ENCODE measurements at places on chromosomes 12 and 14.

DNA sequence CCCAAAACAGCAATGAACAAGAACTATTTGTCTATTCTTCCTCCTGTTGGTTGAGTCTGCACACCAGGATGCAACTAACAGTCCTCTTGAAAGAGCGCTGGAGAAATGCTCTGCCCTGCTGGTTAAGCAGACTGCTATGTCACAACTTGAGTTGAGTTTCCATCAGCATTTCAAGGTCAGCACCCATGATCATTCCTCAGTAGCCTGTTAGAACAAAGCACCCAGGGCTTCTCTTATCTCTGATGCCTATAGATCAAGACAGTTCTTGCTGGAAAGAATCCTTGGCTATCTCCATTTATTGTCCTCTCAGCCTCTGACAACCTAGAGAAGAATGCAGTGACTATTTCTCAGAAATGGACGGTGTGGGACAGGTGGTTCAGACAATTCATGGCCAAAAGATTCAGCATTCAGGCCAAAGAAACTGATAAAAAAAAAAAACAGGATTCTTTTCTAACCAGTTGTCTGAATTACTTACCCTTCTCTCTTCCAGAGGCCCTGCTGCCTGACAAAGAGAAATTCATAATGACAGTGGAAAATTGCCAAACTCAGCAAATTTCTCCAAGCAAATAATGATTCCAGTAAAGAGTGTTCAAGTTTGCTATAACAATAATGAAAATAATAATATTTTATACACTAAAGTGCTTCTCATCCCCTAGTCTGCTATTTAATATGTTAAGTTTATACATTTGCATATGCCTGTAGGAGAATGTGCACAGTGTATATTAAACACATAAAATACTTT, 306.7 kb downstream of the EMP1 start:
- DNase-seq = no peak

DNA sequence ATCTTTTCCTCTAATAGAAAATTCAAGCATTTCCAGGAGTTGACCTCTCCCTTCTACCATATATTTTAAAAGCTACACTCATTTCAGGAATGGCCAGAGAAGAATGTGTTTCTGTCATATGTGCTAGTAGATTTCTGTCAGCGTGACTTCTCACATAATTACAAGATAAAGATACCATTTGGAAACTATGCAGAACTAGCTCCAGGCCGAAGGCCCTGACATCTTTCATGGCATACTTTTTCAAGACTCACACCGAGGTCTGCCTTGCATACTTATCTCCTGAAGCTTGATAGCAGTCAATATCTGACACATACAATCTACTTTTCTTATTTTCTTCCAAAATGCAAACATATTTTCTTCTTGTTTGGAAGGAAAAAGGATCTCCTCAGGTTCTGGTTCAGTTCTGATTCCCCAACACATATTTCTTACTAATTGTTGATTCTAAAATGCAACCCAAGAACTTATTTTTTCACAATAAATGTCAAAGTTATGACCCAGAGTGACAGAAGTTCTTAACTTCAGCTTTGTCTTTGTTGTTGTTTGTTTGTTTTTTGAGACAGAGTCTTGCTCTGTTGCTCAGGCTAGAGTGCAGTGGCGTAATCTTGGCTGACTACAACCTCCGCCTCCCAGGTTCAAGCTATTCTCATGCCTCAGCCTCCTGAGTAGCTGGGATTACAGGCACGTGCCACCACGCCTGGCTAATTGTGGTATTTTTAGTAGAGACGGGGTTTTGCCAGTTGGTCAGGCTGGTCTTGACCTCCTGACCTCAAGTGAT, 99.5 kb downstream of the NTN4 start:
- no peak for DNase-seq

DNA sequence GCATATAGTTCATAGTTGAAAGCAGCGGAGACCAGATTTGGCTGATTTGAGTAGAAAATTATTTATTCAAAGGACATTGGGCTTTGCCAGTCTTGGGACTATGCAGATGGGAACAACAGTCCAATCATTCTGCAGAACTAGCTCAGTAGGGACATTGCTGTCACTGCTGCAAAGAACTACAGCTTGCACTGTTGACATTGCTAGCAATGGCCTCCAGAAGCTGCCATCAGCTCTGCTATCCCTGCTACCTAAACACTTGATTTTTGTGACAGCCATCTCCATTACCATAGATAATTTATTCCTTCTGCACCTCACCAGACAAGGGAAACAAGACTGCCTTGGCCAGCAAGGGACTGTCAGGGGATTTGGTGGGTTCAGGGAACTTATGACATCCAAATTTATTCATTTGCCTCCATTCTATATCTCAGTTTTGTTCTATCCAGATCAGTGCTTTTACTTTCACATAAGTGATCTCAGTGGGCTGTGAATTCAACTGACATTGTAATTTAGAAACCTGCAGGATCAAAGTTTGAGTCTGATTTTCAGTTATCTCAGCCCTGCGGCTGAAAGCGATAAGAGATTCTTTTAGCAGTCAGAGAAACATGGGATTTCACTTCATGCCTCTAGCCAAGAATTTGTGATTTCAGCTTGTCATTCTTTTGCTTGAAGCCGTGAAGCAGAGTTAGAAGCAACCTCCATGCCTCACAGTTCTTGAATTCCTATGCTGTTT, 136.7 kb upstream of the FBXO33 start:
- DNase-seq = no peak

GRCh38 chr12:107731366-107731765, 29.6 kb downstream of the PRDM4 start:
- no peak for DNase-seq

GRCh38 chr12:102051431-102051965, 10.3 kb downstream of the WASHC3 start:
- no peak for DNase-seq

DNA sequence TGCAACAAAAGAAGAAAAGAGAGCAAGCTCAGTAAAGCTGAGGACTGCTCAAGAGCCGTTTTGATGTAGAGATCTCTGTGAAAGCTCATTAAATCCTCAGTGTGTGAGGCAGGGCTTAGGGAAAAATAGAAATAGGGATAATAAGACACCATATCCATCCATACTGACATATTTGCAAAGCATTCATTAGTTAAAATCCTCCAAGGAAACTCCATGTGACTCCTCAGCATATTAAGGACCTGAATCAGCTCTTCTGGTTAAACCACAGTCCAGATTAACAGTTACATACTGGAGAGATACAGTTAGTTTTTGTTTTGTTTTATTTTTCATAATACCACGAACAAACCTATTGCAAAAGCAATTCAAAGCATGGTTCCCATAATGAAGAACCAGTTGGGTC, 288.2 kb downstream of the PAWR start:
- DNase-seq = no peak

GRCh38 chr14:71552809-71553208, 379.4 kb upstream of the RGS6 start:
- no peak for DNase-seq

DNA sequence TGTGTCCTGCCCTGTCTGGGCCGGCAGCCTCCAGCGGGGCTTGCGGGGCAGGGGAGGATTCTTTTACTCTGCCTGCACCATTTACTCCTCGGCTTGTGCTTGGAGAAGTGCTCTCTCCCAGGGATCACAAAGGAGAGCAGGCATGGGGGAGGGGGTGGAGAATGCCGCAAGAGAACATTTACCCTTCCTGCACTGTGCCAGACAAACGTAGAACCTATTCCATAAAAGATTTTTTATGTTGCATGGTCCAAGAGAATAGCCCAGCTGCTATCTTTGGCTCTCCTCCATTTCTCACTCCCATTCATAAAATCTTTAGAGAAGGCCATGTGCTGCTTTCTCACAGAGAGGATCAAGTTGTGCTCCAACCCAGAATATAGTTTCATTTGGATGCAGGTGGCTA, 159.4 kb downstream of the SPTSSA start:
- DNase-seq = no peak

DNA sequence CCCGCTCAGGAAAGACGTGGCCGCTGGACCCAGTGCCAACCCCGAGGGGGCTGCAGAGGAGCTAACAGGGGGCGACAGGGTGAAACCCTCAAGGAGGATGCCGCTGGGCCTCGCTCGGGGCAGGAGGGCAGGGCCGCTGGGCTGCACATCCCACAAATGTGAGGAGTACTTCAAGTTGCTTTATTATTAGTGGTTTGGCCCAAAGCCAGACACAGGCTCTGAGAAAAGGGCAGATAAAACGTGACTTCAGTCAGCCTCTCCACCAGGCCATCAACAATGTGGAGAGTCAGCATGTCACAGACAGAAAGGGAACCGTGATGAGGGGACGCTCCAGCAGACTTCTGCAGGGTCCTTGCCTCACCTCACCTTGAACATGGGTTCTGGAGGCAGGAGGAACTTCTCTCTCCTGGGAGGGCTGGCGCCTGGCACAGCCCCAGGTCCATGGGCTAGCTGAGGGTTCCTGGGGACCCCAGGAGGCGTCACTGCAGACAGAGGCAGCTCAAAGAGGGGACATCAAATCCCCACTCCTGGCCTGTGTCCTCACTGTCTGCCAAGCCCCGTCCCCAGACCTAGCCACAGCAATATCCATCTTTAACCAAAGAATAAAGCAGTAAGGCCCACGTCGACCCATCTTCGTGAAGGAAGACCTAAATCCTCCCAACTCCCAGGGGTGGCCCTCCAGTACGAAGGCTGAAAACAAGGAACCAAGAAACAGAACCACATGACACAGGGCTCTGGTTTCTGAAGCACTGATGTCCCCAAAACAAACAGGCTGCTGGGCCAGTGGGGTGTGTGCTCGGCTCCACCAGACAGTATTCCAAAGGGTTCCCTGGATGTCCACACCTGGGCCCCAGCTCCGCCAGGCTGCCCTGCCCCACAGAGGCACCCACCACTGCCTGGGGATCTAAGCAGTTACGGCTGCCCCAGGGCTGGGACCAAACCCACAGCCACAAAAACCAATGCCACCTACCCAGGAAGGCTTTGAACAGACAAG, 35.1 kb downstream of the CCDC85C start:
- no peak for DNase-seq

DNA sequence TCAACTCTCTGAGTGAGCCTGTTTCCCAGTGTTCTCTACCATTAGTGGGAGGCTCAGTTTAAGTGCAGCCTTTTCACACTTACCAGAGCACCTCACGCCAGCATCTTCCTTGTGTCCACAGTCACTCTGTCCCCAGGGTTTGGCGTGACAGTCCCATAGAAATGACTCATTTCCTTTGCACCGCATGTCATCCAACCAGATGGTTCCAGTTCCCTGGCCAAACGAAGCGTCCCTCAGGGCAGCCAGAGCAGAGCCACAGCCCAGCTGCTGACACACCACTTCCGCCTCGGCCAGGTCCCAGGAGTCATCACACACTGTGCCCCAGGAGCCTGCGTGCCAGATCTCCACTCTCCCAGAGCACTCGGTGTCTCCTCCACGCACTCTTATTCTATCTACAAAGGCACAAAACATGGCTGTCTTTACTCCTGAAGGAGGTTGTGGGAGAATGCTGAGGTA, 65.4 kb downstream of the ACSM4 start:
- DNase-seq = no peak

DNA sequence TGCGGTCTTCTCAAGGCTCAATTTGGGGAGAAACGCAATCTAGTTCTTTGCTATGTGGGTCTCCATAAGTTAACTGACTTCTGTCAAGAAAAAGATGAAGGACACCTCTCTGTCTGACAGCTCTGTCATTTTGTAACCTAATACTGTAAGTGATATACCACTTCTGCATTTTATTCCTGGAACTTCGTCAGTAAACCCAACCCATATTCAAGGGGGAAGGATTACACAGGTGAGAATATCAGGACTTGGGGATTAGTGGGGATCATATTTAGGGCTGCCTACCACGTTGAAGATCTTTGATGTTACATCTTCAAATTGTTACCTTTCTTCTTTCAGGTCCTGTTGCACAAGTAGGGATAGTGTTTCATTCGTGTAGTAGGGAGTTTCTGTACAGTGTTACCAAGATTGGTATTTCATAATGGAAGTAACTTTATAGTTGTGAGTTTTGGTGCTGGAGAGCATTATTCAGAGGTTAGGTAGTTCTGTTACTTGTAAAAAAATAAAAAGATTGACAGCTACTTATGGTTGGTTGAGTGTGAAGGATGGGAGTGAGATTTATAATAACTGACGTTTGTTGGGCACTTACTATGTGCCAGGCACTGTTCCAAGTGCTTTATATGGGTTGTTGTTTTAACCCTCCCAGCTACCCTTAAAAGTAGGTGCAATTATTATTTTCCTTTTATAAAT, 1.6 kb downstream of the TMEM260 start:
- no peak for DNase-seq

DNA sequence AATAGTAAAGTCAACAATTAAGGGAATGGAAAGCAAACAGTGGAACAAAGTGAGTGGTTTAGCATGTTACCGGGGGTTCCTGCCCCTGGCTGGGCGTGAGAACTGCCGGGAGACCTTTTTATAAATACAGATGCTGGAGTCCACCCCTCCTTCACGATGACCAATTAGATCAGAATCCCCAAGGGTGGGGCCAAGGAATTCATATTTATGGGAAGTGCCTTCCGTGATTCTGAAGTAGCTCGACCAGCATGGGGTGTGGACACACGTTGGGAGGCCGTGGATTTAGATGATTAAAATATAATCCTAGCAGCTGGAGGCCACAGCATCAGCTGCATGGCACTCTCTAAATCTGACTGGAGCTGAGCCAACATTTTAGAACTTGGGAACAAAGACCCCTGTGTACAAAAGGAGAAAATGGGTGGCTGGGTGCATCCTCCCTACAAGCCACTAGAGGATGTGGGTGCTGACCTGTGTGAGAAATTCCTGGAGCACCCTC, 87.9 kb downstream of the SRRM4 start:
- no peak for DNase-seq

DNA sequence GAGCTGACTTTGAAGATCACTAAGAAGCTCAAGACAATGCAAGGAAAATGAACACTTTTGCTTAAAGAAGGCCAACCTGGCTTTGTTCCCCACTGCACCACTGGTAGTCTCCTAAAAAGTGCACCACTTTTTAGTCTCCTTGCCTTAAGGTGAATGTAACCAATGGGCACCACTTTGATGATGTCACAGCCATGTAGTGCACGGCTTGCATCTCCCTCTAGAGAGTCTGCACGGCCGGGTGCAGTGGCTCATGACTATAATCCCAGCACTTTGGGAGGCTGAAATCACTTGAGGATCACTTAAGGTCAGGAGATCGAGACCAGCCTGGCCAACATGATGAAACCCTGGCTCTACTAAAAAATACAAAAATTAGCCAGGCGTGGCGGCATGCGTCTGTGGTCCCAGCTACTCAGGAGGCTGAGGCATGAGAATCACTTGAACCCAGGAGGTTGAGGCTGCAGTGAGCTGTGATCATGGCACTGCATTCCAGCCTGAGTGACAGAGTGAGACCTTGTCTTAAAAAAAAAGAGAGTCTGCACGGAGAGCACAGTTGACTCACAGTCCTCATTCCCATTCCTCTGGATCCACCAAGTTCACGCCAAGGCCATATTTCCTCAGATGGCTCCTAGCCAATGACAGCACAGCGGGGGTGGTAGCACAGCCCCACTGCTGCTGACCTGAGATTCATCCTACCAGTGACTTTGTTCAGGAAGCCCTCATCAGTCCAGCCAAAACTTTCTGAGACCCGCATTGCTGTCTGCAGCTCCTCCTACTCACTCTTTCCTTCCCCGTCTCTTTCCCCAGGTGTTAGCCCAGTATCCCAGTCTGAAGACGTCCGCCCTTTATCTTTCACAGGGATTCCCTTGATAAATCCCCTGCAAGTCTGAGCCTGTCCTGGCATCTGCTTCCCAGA, 16.5 kb upstream of the IFT81 start:
- DNase-seq = no peak

GRCh38 chr12:19657118-19657731, 217.9 kb downstream of the AEBP2 start:
- no peak for DNase-seq

GRCh38 chr12:101407049-101407435, 530 bp downstream of the ARL1 start:
- DNase-seq = no peak
